Stimulated activated effector memory CD8-positive, alpha-beta T cell treated with anti-CD3 and anti-CD28 coated beads, Interleukin-12 subunit alpha, Interleukin-12 subunit beta, amount 100 ng/mL, for 72 hours (primary cell): ENCODE measurements at places on chromosomes 6 and 20.
A peak's percentile ranks its signal among the peaks of the same experiment; 100 is the strongest.

DNA sequence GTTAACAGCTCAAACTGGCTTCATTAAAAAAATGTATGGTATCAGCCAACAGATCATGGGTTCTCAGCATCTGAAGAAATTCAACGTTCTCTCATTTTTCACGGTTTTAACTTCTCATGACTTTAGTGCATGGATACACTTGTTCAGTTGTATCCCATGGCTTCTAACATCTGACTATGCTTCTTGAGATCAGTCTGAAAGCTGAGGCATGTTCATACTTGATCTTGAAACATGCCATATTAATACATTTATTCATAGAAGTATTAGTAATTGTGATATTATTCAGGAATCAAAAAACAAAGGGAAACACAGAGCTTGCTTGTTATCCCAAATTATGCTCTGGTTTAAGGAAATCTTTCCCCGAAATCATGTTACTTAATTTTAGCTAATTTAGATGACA, 649.4 kb downstream of the PRKN start:
- no peak for DNase-seq

DNA sequence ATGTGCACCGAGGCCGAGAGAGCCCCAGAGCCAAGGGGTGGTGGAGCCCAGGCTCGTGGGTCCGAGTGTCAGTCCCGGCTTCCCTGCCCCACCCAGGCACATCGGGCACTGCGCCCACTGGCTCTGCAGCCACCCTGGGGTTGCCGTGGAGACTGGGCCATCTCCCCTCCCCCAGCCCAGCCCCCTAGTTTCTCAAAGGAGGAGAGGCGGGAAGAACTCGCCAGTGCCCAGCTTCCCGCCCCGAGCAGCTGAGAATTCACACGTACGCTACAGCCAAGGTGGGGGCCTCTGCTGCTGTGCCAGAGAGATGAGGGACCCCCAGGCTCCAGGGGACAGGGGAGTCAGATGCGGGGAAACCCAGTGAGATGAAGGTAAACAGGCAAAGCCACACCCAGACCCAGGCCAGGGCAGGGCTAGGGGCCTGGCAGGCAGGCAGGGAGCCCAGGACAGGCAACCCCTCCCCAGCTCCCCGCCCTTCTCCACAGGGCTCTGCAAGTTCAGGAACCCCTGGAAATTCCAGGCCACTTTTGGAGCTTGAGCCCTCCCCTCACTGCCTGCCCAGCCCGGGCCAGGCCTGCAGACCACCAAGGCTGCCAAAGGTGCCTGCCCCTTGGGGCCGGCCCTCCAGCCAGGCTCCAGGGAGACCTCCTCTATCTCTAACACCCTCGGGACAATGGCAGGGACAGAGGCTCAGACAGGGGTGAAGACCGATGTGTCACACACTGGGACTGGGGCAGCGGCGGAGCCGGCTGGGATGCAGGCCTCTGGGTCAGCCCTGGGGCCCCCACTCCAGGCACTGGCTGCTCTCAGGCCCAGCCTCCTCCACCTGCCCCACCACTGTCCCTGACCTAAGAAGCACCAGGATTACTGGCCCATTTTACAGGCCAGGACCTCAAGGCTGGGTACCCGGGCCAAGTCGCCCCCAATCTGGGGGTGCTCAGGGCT, 6.0 kb downstream of the LAMA5 start:
- DNase-seq: no peak

GRCh38 chr6:36160147-36160760, 29.9 kb downstream of the MAPK13 start:
- no peak for DNase-seq

DNA sequence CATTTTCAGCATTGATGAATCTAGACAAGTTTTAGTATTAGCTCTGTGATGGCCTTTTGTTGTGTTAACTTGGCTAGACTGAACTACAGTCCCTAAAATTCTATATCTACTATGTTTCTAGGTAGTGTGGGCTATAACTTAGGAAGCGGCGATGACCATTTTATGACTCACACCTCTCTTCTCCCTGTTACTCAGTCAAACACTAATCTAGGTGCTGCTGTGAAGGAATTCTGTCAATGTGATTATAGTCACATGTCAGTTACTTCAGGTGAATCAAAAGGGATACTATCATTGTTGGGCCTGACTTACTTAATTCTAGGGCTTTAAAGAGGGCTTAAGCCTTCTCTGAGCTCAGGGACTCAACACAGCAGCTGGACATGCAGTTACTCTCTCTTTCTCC, 691.5 kb upstream of the MAP3K7 start:
- DNase-seq: no peak

GRCh38 chr6:34339432-34339831, 53.0 kb downstream of the NUDT3 start:
- no peak for DNase-seq

- DNase-seq: no peak
Measured at GRCh38 chr6:32288426-32288825, 64.6 kb upstream of the NOTCH4 start.

DNA sequence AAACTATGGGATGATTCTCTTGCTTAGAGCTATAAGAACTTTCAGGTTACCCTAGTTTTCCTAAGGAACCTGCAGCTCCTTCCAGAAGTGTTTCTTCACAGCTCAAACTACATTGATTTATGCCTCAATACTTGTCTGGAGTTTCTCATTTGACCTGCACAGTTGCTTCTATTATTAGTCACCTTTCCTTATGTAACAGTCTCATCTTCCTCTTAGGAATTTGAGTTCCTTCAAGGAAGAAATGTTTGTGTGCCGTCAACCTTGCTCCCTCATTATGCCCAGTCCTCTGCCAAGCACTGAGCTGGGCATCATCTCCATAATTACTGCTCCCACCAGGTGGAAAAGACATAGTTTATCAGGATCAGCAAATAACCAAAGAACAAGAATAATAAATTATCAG, 466.4 kb downstream of the PKHD1 start:
- no peak for DNase-seq

- no peak for DNase-seq
Measured at GRCh38 chr6:42292004-42292740, 74.5 kb upstream of the MRPS10 start.

DNA sequence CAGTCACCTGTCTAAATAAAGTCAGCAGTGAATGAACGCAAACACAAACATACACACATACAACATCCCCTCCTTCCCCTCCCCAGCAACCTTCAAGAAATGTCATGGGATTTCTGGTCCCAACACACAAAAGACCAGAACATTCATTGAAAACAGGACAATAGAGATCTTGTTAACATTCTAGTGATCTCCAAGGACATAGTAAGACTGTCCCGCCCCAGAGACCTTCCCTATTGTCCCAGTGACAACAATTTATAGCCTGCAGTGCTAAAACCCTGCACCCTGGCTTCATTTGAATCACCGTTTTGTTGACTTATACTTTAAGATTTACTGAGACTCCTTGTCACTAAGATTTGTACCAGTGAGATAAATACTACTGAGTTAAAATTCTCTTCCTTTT, 143.9 kb upstream of the NOX3 start:
- DNase-seq: no peak

DNA sequence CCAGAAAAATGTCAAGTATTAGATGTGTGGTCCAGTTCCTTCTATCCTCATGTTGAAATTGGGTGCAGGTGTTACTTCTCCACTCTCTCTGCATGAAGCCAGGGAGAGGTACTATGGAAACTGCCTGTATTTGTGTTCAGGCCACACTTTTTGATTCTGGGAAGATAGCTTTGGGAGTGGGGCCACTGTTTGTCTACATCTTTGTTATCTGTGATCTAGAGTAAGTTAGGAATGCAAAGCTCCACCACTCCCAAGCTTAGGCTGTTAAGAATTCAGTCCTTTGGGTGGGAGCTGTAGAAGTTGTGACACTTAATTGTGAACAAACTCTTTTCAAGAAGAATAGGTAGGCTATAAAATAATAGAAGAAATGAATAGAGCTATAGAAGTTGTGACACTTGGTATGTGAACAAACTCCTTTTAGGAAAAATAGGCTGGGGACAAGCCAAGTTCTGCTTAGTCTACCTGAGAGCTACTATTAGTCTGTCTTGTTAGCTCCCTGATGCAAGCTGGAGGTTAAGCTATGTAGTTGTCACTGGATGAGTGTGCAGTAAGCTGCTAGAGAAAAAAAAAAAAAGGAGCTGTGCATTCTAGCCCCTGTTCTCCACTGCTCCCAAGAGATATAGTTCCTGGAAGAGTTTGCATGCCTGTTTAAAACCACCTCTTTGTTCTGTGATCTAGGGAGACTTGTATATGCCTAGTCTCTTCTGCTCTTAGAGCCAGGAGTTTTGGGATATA, 7.1 kb upstream of the GFRAL start:
- DNase-seq: no peak

GRCh38 chr6:21808551-21809242, 215.1 kb downstream of the SOX4 start:
- DNase-seq: no peak

DNA sequence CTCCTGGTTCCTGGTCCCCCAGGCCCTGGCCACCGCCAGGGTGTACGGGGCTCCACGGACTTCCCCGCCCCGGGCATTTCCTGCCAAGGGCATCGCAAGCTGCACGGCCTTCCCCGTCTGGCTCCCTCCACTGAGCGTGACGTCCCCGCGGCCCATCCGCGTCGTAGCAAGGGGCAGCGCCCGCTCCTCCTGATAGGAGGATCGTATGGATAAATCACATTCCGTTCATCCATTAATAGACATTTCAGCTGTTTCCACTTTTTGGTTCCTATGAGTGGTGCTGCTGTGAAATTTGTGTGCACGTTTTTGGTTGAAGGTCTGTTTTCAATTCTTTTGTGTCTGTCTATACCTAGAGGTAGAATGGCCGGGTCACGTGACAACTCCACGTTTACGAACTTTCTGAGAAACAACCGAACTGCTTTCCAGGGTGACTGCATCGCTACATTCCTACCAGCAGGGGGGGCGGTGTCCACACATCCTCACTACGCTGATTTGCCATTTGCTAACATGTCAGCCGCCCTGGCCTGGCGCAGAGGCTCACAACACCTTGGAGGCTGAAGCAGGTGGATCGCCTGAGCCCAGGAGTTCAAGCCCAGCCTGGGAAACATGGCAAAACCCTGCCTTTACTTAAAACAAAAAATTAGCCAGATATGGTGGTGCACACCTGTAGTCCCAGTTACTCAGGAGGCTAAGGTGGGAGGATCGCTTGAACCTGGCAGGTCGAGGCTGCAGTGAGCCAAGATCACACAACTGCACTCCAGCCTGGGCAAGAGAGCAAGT, 37.7 kb downstream of the KCNQ2 start:
- DNase-seq: peak; percentile 82

- peak; percentile 61 for DNase-seq
Measured at GRCh38 chr20:32674362-32674789, 635 bp upstream of the C20orf203 start.

DNA sequence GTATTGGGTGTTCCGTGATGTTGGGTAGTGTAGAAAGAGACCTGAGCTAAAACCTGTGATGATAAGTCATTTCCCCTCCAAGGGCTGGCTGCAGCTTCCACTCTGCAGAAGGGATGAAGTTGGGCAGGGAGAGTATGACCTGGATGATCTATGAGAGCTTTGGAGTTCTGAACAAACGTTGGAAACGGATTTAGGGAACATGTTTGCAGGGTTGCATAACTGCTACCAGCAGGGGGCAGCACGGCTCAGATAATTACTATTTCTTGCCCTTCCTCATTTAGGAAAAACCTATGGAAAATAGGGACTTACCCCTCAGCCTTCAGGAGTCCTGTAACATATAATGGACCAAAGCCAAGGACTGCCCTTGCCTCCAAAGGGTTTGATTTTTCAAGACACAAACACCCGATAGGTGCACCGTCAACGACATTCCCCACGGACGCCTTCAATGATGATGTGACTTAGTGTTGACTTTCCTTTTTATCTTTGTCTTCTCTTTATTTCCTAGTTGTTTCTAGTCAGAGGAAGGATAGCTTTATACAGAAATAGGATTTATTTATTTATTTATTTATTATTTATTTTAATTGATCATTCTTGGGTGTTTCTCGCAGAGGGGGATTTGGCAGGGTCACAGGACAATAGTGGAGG, 164.9 kb upstream of the SASH1 start:
- peak; percentile 51 for DNase-seq

GRCh38 chr20:4112481-4113421, 97.4 kb upstream of the RNF24 start:
- DNase-seq: no peak

- DNase-seq: no peak
Measured at GRCh38 chr6:53999088-53999755, 112.0 kb upstream of the MLIP start.

GRCh38 chr6:79548304-79548703, 11.1 kb upstream of the LCA5 start:
- DNase-seq: no peak

- no peak for DNase-seq
Measured at GRCh38 chr6:141969201-141969600, 163.5 kb upstream of the GJE1 start.

DNA sequence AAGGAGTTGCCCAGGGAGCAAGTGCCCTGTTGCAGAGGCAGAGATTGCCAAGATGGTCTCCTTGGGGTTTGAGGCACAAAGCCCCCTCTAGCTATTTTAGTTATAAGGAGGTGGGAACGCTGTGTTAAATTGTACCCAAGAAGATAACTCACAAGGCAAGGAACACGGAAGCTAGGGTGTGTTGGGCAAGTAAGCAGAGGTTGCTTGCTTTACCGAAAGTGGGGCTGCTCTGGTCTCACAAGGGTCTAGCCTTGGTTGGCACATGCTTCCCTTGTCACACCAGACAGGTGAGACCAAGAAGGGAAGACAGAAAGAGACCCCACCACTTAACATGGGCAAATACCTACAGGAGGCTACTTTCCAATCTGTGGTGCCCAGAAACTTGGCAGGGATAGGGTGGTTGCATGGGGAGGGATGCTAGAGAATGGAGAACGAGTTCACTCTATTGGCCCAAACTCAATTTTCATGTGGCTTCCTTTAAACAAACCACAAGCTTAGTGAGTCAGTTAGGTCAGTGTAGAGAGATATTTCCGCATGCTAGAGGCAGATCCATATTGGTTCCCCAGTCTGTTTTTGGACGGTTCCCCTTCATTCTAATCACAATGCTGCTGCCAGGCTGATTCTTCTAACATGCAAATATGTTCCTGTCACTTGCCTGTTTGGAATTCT, 42.4 kb downstream of the PLAGL1 start:
- no peak for DNase-seq

DNA sequence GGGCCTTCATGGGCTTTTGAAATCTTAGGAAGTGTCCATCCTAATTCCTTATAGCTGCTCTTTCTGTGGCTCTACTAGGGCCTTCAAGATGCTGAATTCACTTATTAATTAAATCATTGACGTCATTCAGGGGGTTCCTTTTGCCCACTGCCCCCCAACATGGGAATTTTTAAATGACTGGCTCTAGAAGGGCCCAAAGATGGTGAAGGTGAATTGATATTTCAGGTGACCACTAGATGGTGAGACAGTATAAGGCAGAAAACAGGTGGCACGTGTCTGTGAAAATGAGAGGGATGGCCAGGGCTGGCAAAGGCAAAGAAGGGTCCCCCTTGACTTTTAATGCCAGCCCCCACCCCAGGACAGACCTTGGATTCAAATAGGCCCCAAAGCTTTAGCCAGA, 11.8 kb downstream of the GNAS start:
- DNase-seq: no peak

GRCh38 chr6:15368186-15368585, 122.3 kb downstream of the JARID2 start:
- DNase-seq: no peak
